ENCODE measurements at places on chromosomes 2 and 18.

DNA sequence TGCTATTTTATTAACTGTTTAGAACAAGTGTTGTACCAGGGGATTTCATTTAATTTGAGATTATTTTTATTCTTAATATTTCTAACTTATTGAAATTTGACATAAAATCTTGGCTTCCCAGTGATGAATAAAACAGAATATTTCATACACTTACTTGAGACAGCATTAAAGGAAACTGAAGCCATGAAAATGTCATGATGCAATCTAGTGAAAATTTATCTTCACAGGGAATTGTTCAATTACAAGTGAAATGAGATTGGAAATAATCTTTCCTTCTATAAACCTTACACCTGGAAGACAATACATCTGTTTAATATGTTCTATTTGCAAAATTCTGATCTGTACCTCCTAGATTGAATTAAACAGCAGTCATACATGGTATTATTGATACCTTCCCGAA is 511.0 kb upstream of the CDH7 start:
- no peak for DNase-seq

- DNase-seq: no peak
These were observed 7.4 kb downstream of the TWIST2 start for GRCh38 chr2:238855299-238855698.

DNA sequence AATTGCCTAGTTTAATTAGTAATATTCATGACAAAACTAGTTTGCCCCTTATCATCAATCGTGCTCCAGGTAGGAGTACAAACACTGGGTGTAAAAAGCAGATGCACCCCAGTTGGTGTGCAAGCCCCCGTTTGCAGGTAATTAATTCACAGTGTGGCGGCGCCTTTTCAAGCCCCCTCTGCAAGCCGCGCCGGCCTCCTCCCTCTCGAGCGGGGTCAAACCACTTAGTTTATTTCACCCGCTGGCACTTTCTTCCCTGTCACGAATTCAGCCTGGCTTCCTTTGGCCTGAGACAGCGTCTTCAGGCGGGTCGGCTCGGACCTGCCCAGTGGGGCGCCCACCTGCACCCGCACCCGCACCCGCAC is 64.7 kb upstream of the MAPRE2 start:
- no peak for DNase-seq

GRCh38 chr2:98508709-98509066 is 64.0 kb downstream of the INPP4A start:
- no peak for DNase-seq

- DNase-seq: no peak
These were observed at the start of gene TWIST2 for GRCh38 chr2:238847841-238848690. TSS of gene TWIST2 (plus strand) at chr2:238848085. CDS start at chr2:238848216, 131 bp downstream.

DNA sequence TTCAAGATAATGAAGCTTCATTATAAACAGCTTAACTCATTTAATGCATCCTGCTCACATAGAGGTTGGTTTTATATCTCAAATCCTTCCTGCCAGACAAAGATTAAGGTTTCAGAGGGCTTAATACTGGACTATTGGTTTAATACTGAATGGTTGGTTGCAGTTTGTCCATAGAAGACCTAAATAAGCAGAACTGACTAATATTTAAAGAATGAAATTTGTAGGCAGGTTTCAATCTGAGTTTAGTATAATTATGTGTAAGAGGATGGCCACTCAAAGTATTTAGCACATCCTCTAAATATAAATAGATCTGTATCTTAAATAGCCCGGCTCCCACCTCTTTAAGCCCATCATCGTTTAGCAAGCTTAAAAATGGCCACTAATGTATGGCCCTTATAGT is 92.5 kb downstream of the EPB41L5 start:
- no peak for DNase-seq

All from bone marrow (tissue), 2 donors.